CD4-positive, alpha-beta T cell treated with Interferon alpha-2 for 1 hour (primary cell): ENCODE measurements at places on chromosomes 12 and 14.

- DNase-seq, result no peak
Measured at GRCh38 chr14:33016613-33017012, 77.9 kb downstream of the NPAS3 start.

DNA sequence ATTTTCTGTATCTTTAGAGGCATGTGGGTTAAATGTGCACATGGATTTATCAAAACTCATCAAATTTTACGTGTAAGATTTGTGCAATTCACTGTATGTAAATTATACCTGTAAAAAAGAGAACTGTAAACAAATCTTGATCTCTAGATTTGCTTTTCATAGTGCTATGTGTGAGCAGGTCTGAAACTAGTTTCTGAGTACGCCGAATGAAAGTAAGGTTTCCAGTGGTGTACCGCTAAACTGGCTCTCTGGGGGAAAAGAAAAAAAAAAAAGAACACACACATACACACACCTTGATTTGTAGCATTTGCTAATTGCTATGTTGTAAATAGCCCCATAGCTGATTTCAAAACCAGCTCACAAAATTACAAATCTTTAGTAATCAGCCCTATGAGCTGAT, 8.6 kb upstream of the SLC41A2 start:
- DNase-seq, result no peak

GRCh38 chr12:17976202-17976601, 113.8 kb downstream of the RERGL start:
- DNase-seq, result no peak

GRCh38 chr14:97271451-97271960, 474.3 kb downstream of the VRK1 start:
- DNase-seq, result no peak

DNA sequence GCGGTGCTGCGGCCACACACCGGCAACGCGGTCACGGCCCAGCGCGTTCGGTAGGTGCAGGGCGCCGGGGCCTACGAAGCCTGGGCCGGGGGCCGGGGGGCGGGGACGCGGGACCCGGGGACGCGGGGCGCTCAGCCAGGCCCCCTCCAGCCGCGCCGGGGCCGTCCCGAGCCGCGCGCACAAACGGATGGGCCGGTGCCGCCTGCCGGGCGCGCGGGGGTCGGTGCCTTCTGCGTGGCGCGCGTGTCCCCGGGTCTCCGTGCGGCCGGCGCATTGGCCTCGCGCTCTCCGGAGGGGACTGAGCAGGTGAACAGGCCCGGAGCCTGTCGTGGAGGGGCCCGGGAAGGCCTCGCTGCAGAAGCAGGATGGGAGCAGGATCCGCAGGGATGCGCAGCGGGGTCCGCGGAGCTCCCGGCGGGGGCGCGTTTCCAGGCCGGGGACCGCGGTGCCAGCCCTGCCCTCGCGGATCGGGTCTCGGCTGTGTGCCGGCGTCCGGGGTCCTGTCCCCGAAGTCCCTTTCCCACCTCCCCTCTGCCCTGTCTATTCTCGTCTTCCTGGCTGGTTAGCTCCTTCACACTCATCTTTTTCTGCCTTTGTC, 421 bp downstream of the GLT1D1 start:
- no peak for DNase-seq
